DMS 273 treated with DMSO at 0.1 percent for 48 hours (cell line): ENCODE measurements at places on chromosomes 7 and 10.

DNA sequence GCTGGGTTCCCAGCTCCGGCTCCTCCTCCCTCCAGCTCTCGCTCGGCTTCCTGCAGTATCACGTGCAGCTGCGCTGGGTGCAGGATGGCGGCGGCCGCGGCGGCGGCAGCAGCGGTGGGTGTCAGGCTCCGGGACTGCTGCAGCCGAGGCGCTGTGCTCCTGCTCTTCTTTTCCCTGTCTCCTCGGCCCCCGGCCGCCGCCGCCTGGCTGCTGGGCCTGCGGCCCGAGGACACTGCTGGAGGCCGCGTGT, at the start of gene CNNM1:
TSS of gene CNNM1 (plus strand) at position 53 of the 250 bp plus-strand sequence. CDS start at position 85, 32 bp downstream.
- DNase-seq, result no peak

DNA sequence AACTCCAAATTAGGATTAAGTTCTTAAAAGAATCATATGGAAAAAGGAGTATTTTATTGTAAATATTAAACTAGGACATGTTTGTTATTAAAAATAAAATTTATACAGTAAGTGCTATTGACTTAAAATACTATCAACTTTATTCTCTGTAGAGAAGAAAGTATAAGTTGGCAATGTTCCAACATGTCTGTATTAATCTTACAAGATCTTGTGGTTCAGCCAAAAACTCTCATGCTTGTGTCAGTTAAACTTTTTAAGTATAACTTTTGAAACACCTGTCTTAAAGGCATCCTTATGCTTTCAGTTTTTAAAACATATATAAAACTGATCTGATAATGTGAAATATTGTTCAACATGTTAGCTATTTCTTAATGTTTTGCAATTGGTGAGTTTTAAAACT, 160.7 kb downstream of the ZEB1 start:
- no peak for DNase-seq

DNA sequence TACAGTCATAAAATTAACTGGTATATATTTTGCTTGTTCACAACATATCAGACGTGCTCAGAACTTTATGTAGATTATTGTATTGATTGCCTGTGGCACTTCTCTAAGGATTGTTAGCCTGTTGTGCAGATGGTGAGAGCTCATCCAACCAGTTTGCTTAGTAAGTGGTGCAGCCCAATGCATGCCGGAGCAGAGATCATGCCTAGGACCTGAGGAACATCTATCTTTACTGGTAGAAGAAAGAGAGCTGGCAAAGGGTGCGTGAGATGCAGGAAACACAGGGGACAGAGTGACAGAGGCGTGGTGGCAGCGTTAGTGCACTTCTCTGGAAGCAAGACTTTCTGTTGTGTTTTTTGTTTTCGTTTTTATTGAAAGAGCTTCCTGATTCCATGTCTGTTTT, 35.9 kb downstream of the CCM2 start:
- no peak for DNase-seq

GRCh38 chr7:90216080-90216674, 4.6 kb downstream of the STEAP2 start:
- no peak for DNase-seq

- DNase-seq, result no peak
Observed at GRCh38 chr10:131500181-131500580, 188.7 kb upstream of the TCERG1L start.

GRCh38 chr7:92590711-92591310, 621 bp upstream of the FAM133B start:
- DNase-seq, result no peak

GRCh38 chr7:133275446-133276095, 22.7 kb downstream of the EXOC4 start:
- DNase-seq, result no peak

- DNase-seq, result no peak
Observed at GRCh38 chr10:119415536-119416503, 126.7 kb downstream of the RGS10 start.
